Ascending aorta (tissue), 2 donors: ENCODE measurements at places on chromosomes 1 and 21. TPM values are rescaled to one million over a fixed set of nuclear protein-coding genes. Genes with fewer than 3 reads are reported as not detected.
A peak's percentile ranks its signal among the peaks of the same experiment; 100 is the strongest.

DNA sequence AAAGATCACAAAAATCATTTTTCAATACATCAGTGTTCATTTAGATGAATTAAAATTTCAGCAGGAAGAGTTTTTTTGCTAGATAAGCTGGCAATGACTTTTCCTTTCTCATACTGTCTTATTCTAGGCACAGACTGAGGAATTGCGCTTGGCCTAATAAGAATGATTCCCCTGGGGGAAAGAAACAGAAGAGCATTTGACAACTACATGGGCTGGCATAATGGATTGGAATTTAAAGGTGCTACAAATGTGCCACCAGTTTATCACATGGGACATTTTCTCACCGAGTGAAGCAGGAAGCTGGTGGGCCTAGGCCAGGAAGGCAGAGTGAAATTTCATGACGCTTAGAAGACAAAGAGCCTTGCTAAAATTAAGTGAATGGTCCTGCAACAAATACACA is 39.3 kb downstream of the CDKN2C start:
- H3K36me3 ChIP-seq, result no peaks in the 10 kb centered on the region
- H3K4me3 ChIP-seq, result no peak overlapping the region
- no peaks in the 10 kb centered on the region for H3K4me1 ChIP-seq

GRCh38 chr1:193416226-193417024 is 230.0 kb upstream of the B3GALT2 start:
- no peak for DNase-seq
- H3K4me1 ChIP-seq, result no peaks in the 10 kb centered on the region
- H3K36me3 ChIP-seq, result no peaks in the 10 kb centered on the region
- no peak overlapping the region for H3K4me3 ChIP-seq

DNA sequence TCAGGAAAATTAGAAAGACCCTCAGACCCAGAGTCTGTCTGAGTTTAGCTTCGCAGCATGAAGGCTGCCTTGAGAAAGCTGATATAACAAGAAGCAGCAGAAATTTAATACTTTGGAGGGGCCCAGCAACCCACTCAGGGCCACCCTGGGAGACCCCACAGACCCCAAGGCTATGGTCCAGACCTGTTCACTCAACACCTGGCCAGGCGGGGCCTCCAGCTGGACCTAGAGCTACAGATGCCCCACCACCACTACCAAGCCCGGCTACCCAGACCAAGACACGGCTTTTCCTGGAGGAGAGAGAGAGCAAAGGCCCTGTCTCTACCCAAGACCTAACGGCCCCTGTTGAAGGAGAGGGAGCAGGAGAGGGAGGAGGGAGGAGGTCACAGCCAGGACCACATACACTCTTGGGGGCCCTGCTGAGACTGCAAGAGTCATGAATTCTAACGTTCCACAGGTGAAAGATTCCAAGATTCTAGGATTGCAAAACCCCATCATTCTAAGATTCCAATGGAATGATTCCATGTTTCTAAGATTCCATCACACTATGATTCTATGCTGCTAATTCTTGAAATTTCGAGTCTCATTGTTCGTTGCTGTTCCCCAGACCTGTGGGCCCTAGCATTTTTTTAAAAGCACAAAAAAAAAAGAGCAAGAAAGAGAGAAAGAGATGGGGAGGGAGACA is 53.2 kb downstream of the LACTBL1 start:
- H3K4me1 ChIP-seq, result no peaks in the 10 kb centered on the region
- no peak overlapping the region for H3K27ac ChIP-seq
- no peaks in the 10 kb centered on the region for H3K36me3 ChIP-seq
- no peak overlapping the region for H3K4me3 ChIP-seq

- no peak for DNase-seq
- H3K4me1 ChIP-seq, result no peaks in the 10 kb centered on the region
- no peak overlapping the region for H3K27ac ChIP-seq
- no peaks in the 10 kb centered on the region for H3K36me3 ChIP-seq
- H3K4me3 ChIP-seq, result no peak overlapping the region
Observed at GRCh38 chr1:209965996-209966395, 28.0 kb downstream of the SYT14 start.

GRCh38 chr1:40625076-40625475 is 40.4 kb downstream of the RIMS3 start:
- H3K27ac ChIP-seq, result no peak overlapping the region
- no peaks in the 10 kb centered on the region for H3K27me3 ChIP-seq
- H3K36me3 ChIP-seq, result peaks cover 17% of the 10 kb centered on the region
- no peak for DNase-seq
- no peak overlapping the region for H3K4me3 ChIP-seq
- no peaks in the 10 kb centered on the region for H3K4me1 ChIP-seq

DNA sequence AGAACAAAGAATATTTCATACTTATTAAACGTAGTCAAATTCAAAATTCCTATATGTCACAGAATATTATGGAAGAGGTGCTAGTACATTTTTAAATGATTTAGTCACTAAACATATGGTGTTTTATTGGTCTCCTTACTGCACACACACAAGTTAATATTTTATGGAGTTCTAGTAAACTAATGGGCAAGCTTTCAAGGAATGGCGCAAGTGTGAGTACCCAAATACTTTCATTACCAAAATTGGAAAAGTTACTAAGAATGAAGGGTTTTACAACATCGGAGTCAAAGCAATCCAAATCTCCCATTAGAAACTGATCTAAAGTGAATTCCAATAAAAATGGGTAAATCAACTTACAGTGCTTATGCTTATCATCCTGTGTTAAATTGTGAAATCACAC is 921.9 kb downstream of the ADGRL2 start:
- DNase-seq, result no peak
- no peaks in the 10 kb centered on the region for H3K36me3 ChIP-seq
- no peak overlapping the region for H3K27ac ChIP-seq
- H3K4me3 ChIP-seq, result no peak overlapping the region
- H3K27me3 ChIP-seq, result no peaks in the 10 kb centered on the region
- H3K4me1 ChIP-seq, result no peaks in the 10 kb centered on the region

GRCh38 chr1:216310776-216311175 is 112.5 kb downstream of the USH2A start:
- H3K36me3 ChIP-seq, result no peaks in the 10 kb centered on the region
- H3K4me3 ChIP-seq, result no peak overlapping the region
- no peak for DNase-seq
- H3K27me3 ChIP-seq, result no peaks in the 10 kb centered on the region
- H3K4me1 ChIP-seq, result no peaks in the 10 kb centered on the region

GRCh38 chr1:198424441-198424840 is 116.0 kb downstream of the ATP6V1G3 start:
- DNase-seq, result no peak
- no peaks in the 10 kb centered on the region for H3K4me1 ChIP-seq
- H3K36me3 ChIP-seq, result no peaks in the 10 kb centered on the region

DNA sequence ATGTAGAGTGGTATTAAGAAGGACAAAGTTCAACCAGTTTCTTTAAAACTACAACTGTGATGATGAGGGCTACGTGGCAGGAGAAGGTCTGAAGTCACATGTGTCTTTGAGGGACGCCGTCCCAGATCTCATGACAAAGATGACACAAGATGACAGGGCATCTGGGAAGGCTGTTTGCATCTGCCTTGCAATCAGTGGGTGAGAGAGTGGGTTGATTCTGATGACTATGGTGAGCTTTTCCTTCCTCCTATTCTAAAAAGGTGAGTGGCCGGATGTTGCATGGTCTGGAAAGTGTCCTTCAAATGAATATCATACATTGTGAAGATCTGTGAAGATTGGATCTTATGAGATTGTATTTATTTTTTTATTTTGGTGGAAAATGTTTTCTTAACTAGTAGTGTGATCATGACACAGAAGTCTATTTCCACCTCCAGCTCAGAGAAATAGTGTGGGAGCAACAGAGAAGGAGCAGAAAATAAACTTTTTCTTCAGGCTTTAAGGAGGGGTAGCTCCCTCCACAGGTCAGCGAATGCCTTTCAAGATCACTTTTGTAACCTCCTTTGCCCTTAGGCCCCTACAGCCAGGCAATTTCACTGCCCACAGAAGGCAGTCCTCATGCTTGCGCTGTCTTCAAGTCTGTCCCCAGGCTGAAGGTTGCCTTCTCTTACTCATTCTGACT is 76.0 kb upstream of the ATF3 start:
- no peaks in the 10 kb centered on the region for H3K4me1 ChIP-seq
- no peak overlapping the region for H3K4me3 ChIP-seq
- no peak overlapping the region for H3K27ac ChIP-seq
- H3K27me3 ChIP-seq, result no peaks in the 10 kb centered on the region

DNA sequence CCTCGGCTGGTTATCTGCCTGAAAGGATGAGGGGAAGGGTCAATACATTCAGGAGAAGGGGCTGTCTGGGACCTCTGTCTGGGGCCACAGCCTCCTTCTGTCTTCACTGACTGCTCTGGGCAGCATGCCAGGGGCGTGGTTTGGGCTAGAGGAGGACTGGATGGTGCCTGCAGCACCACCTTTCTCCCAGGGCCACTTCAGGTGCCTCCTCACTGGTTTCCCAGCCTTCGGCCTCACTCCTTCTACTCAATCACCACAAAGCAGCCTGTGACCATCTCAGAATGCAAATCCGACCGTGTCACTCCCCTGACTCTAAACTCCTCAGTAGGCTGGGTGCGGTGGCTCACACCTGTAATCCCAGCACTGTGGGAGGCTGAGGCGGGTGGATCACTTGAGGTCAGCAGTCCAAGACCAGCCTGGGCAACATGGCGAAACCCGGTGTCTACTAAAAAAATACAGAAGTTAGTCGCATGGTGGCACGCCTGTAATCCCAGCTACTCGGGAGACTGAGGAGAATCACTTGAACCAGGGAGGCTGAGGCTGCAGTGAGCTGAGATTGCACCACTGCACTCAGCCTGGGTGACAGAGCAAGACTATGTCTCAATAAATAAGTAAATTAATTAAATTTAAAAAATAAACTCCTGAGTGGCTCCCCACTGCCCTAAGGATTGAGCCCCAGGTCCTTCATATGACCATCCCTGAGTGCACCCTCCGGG is 50.1 kb upstream of the ECE1 start:
- H3K4me3 ChIP-seq, result no peak overlapping the region
- no peak for DNase-seq
- H3K4me1 ChIP-seq, result peaks cover 54% of the 10 kb centered on the region
- no peaks in the 10 kb centered on the region for H3K36me3 ChIP-seq
- H3K27me3 ChIP-seq, result no peaks in the 10 kb centered on the region

DNA sequence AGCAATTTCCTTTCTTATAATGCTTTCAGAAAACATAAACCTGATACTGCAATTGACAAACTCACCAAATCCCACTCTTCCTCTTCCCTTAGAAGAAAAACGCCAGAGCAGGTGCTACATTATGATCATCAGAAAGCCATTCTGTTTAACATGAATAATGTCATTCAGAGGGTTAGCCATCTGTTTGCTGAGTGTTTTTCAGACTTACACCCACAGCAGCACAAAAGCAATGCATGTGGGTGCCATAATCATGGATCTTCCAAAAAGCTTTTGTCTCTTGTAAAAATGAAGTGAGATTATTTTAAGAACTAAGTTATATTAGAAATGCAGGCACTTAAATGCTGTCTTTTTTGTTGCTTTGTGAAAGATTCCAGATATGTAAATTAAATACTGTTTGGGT is 204.6 kb upstream of the TMPRSS15 start:
- H3K27ac ChIP-seq, result no peak overlapping the region
- no peaks in the 10 kb centered on the region for H3K36me3 ChIP-seq
- no peak for DNase-seq
- no peak overlapping the region for H3K4me3 ChIP-seq
- H3K27me3 ChIP-seq, result no peaks in the 10 kb centered on the region

GRCh38 chr1:54885807-54886723 is 930 bp downstream of the DHCR24 start:
- H3K4me1 ChIP-seq, result peaks cover 5% of the 10 kb centered on the region
- H3K4me3 ChIP-seq, result peak overlapping the region; percentile 81
- peak; percentile 68 for DNase-seq

- H3K27me3 ChIP-seq, result no peaks in the 10 kb centered on the region
- H3K4me1 ChIP-seq, result peaks cover 12% of the 10 kb centered on the region
- no peak for DNase-seq
- no peak overlapping the region for H3K27ac ChIP-seq
- no peaks in the 10 kb centered on the region for H3K36me3 ChIP-seq
Observed at GRCh38 chr1:85308833-85309350, 32.5 kb upstream of the BCL10 start.

DNA sequence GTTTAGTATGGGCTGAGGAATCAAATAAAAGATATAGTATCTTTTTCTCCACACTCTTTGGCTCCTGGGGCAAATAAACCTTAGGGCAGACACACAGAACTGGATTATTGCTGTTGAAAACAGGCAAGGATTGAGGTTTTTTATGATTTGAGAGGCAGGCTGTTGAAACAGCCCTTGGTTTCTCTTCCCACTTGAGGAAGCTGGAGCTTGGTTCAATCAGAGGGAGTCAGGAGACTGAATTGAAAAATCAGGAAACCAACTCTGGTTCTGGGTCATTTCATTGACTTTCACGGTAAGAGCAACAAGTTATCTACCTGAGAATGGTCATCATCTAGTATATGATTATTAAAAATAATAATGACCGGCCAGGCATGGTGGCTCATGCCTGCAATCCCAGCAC is 108.4 kb downstream of the CNIH3 start:
- H3K4me3 ChIP-seq, result no peak overlapping the region
- no peaks in the 10 kb centered on the region for H3K27me3 ChIP-seq
- H3K36me3 ChIP-seq, result no peaks in the 10 kb centered on the region

DNA sequence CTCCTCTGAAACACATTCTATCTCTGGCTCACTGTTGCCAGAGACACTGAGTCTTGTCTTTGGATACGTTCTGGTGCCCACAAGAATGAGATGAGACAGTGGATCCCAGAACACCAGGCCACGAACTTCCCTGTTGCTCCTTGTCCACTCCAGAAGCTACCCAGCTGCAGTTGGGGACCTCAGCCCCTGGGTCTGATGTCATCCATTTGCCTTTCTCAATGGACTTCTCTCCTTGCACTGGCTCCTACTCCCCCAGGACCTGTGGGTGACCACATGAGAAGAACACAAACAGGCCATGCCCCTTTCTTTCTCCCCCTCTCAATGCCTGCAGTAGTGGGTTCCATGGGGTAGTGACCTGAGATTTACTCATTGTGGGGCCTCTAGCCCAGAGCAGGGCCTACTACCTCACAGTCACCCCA is 5.9 kb downstream of the NBPF1 start:
- peak; percentile 72 for DNase-seq
- H3K36me3 ChIP-seq, result peaks cover 25% of the 10 kb centered on the region
- H3K4me1 ChIP-seq, result peaks cover 14% of the 10 kb centered on the region
- H3K4me3 ChIP-seq, result no peak overlapping the region
- no peaks in the 10 kb centered on the region for H3K27me3 ChIP-seq
- H3K27ac ChIP-seq, result no peak overlapping the region

GRCh38 chr1:21534674-21535378 is 25.6 kb downstream of the ALPL start:
- no peaks in the 10 kb centered on the region for H3K36me3 ChIP-seq
- no peak for DNase-seq
- no peaks in the 10 kb centered on the region for H3K4me1 ChIP-seq
- H3K27ac ChIP-seq, result no peak overlapping the region

PLPPR4 gene
- 7.2 TPM for total RNA-seq

GNPAT gene
- 34.8 TPM for total RNA-seq

GABRD gene
- total RNA-seq, result not detected

FMOD gene
- 92.3 TPM for total RNA-seq

LPAR3 gene
- not detected for total RNA-seq

TBX15 gene
- 1.8 TPM for total RNA-seq

CD101 gene
- total RNA-seq, result not detected
